Cerebellum (tissue), 4 donors: ENCODE measurements at places on chromosomes 2 and 18.

GRCh38 chr18:5424903-5425664, 118.7 kb downstream of the EPB41L3 start:
- DNase-seq, result peak; percentile 31

DNA sequence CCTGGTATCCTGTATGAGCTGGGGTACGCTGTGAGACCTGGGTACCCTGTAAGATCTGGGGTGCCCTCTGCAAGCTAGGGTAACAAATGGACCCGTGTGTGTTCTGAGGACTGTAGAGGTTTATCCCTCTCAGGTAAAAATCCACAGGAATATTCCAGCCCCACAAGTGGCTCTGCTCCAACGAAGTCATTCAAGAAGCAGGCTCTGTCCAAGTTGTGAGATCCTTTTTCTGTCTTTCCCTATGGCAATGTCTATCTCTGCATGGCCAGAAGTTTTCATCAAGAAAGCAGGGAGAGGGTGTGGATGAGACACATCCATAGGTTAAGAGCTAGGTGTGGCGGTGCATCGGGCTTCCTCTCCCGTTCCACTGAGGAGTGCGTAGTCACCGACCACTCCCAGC, 43.0 kb downstream of the PTGR3 start:
- no peak for DNase-seq

GRCh38 chr18:58624011-58624410, 4.9 kb downstream of the ALPK2 start:
- no peak for DNase-seq

DNA sequence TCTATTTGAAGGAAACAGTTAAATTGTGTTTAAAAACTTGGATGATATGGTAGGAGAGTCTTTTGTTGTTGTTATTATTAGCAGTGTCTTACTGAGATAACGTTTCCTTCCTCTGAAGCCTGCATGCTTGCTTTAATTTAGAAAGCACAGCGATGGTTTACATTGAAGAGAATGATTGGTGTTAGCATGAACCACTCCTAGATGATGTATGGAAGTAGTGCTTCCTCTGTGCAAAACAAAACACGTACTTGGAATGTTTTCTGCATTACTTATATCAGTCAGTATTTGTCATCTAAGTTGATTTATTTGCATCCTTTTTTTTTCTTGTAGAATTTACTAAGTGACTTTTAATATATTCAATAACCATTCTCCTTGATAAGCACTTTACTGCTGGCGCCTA, 89.0 kb downstream of the UGGT1 start:
- DNase-seq, result no peak

DNA sequence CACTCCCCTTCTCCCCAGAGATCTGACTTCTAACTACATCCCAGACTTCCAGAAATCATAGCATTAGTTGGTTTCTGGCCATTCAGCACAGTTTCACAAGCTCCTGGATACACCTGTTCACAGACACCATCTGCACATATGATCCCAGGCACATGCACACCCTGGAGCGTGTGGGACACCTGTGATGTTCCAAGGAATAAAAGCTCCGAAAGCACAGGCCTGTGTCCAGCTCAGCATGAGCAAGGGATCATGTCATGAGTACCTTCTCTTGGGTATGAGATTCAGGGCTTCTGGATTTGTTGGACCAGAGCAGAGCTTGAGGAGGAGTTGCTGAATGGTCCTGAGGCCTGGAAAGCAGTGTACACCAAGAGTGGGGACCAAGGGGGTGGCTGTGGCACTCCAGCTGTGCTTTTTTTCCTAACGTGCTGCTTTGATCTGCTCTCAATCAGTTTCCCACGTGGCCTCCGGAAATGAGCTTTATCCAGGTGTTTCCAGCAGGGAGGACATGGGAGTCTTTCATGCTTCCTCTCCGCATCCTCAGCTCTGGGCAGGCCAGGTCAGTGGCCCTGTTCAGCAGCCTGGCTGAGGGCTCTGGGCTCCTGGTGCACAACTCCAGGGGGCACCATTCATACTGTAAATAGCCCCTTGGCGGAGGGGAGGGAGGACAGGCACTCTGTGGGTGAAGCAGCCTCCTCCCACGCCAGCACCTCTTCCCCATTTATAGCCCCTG, 1.8 kb downstream of the DYSF start:
- DNase-seq, result no peak

DNA sequence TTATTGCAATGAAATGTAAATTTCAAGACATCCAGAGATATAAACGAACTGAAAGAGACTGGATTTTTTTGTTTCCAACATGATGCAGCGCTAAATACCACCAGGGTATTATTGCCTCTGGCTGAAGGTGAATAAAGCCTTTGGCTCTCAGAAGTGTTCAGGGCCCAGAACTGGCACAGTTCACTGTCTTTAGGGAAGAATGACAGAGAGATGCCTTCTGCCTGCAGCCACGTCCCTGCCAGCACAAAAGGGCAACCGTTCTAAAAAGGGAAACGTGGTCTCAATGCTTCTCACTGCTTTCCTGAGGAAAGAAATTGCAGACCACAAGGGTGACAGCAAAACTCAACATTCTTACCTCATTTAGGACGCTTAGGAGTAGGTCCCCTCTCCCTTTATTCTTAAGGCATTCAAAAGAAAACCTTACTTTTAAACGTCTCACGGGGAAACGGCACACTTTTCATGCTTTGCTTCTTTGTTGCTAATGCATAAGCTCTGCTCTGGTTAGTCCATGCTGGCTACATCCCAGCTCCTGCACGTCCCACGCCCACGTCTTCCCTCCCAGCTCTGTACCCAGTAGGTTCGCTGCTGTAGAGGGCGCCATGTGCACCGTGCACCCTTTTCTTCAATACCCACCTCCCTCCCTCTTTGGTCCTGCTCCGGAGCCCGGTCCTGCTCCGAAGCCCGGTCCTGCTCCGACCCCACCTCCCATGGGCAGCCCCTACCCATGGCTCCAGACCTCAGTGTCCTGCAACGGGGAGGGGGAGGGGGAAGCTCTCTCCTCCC, 171.0 kb downstream of the HRH4 start:
- peak; percentile 86 for DNase-seq

DNA sequence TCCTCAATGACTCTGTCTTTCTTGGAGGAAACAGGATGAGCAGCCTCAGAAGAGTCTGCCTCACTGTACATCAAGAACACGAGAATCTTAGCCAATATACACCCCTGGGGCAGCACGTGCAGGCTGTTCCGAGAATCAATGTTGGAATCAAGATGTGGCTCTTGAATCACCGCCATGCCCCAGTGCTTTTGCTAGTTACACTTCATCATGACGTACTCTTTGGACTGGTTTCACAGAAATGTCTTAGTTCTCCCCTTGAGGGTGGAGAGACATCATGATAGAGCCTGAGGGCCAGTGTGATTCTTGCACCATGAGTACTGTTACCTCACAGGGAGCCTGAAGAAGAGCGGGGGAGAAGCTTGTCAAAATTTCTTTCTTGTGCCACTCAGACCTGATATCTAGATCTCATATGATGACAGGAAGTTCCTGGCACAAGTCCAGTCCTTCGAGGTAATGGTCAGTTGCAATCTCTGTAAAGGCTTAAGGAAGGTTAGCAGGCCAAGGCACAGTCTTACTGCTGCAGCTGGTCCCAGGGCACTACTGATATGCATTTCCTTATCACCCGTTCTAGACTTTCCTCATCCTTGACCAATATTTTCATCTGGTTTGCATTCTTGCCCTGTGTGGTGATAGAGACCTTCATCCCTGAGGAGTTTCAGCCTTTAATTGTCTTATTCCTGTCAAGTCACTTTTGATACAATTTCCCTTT, 28.2 kb upstream of the STAT4 start:
- DNase-seq, result no peak

DNA sequence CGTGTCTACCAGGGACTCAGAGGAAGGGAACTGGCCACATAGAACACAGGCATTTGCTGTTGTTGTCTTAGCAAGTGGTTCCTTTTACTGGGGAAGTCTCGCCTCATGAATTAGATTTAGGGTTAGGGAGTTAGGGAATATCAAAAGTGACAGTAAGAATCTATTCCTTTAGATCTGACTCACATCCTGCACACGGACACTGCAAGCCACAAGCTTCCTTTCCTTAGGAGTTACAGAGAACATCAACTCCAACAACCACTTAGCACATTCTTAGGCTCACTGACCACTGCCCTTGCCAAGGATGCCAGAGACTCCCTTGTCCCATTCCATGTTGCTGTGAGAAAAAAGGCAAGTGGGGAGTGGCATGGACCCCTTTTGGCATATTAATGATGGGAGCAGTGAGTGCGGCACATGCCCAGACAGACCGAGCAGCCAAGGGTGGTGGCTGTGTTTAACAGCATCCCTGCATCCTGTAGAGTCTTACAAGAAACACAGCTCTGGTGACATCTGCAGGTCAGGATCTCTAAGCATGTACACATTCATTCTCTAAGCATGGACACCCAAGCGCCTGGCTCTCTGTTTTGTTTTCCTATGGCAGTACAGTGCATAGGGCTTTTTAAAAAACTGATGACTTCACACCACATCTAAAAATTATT, 745.6 kb upstream of the RAB6C start:
- DNase-seq, result peak; percentile 16

DNA sequence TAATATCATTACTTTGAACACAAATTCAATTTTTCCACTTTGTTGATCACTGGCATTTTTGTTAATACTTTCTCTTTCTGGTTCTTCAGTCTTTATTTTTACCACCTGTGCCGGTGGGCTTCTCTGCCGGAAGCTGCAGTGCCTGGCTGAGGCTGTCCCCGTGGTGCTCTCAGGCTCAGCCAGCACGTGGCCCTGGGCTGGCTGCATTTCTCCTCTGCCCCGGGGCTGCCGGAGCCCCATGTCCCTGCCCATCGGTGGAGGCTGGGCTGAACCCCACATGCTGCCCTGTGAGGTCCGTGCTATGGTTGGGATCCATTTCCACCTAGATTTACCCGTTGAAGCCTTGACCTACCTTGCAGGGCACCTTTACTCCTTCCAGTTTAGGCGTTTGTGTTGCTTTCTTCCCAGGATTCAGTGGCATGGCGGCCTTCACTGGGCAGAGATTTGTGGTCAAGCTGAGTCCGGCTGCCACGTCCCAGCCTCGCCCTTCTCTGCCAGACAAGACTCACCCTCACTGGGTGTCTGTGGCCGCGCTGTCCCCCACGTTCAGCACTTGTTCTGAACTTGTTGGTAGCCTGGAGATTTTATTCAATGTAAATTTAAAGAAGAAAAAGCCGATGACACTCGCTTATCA, 12.8 kb upstream of the TMEM18 start:
- no peak for DNase-seq

GRCh38 chr2:72145658-72146329, 1.9 kb downstream of the CYP26B1 start:
- peak; percentile 29 for DNase-seq

GRCh38 chr2:84817239-84817655, 63.6 kb downstream of the TRABD2A start:
- DNase-seq, result no peak

DNA sequence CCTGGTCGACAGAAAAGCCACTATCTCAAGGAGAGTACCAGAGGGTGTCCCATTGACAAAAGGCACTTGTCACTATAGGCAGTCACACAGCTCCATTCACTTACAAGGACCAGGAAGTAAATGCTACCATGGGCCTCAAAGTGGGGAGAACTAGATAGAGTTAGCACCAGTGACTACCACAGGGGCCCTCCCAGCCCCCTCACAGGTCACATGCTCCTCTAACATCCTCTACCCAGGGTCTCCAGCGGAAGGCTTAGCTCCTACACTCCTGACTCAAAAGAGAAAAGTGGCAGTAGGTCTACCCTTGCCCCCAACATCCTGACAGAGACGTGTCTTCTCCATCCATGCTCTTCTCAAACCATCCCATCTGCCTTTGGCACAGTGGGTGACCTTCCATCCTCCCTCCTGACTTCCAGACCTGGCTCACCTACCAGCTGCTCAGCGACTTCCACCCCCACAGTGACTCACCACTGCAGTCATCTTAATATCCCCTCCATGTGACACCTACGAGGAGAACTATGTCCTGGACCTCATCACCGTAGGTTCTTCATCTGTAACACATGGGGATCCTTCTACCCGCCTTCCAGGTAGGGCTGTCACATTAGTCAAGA, 5.6 kb upstream of the DNMT3A start:
- no peak for DNase-seq

DNA sequence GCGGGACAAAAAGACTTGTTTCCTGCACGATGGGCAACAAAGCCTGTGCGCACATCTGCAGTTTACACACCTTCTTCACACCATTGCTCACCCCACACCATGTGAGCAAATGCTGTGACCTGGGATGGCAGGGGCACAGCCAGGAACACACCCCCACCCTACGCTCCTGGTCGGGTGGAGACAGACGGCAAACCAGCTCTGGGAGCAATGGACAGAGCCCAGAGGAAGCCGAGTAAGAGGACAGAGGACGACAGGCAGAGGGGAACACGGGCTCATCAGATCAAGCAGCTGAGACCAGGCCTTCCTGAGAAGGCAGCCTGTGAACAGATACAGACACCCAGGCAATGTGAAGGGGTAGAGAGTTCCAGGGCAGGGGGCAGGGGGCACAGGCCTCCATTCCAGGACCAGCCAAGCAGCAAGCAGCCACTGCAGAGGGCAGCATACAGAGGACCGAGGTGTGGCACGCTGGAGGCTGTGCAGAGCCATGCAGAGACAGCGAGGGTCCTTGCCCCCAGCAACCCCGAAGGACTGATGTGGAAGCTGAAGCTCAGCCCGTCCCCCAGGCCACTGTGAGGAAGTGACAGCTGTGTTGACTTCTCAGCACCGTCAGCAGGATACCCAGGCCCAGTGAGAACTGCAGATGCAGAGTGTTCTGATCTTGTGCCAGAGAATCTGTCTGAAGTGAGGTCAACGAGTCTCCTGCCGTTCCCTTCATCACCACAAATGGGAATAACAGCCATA, 46.2 kb downstream of the PARD6G start:
- DNase-seq, result no peak

DNA sequence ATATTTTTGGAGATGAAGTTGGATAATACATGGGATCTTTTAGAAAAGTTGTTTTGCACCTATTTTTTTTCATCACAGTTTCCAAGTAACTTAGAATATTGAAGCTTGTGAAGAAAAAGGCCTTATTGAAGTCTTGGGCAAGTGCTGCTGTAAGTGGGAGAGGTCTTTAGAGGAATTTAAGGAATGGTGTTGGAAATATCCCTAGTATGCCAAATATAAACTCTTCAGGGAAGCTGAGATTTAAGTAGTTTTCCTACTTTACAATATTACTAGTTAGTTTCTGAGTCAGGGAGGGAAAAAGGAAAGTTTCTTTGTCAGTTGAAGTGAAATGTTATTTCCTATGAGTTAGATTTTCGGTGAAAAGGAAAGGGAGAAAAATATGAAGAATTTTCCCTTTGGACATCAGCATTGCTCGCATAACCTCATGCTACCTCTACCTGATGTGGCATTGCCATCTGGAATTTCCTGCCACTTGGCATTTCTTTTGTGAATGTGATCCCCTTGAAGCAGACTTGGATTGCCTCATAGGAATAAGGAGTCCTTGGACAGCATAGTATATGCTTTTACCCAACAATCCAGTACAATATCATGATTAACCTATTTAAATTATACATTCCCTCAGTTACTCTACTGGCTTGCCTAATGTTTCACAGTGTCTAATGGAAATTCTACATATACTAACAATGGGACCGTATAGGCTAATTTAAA, 12.1 kb downstream of the PLEKHH2 start:
- DNase-seq, result no peak

GRCh38 chr2:10405448-10405847, 42.7 kb downstream of the ODC1 start:
- peak; percentile 36 for DNase-seq
